ENCODE measurements at places on chromosomes 12 and 14.

DNA sequence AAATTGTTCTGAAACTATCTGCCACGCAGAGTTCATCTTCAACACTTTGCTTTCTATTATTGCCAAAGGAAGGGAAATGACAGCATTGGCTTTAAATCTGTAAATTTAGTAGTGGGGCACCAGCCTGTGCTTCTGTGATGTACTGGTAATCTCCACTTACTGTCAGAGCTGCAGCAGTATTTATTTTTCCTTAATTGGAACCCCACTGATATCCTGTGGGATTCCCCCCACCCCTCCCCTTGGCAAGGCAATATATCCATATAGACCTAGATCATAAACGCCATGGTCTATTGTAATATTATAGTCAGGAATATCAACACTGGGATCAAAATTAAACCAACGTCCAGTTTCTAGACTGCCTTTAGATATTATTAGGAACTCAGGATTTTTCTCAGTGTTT is 96.7 kb downstream of the RMST start:
- no peak overlapping the region for H3K27ac ChIP-seq
- no peaks in the 10 kb centered on the region for H3K4me1 ChIP-seq
- DNase-seq, result no peak

DNA sequence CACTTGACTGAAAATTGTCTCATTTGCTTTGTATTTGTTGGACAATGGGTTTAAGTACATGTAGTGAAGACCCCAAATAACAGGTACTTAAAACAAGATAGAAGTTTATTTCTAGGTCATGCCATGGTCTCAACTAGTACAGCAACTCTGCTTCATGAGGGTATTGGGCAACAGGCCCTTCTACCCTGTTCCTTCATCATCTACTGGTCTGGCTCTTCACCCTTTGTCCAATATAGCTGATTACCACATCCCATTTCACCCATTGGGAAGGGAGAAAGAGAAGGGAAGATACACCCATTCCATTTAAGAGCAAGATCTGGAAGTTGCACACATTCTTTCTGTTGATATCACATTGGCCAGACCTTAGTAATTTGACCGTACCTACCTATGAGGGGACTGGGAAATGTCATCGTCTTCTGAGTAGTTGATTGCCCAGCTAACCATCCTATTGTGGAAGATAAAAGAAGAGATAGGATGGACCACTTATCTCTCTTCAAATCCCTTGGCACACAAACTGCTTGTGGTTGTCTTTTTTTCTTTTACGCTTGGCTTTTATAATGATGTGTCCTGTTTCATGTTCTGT is 104.6 kb downstream of the DIP2B start:
- no peak overlapping the region for H3K27ac ChIP-seq
- H3K36me3 ChIP-seq, result peaks cover 2% of the 10 kb centered on the region
- H3K4me3 ChIP-seq, result no peak overlapping the region
- no peaks in the 10 kb centered on the region for H3K4me1 ChIP-seq
- H3K27me3 ChIP-seq, result no peaks in the 10 kb centered on the region
- DNase-seq, result no peak

DNA sequence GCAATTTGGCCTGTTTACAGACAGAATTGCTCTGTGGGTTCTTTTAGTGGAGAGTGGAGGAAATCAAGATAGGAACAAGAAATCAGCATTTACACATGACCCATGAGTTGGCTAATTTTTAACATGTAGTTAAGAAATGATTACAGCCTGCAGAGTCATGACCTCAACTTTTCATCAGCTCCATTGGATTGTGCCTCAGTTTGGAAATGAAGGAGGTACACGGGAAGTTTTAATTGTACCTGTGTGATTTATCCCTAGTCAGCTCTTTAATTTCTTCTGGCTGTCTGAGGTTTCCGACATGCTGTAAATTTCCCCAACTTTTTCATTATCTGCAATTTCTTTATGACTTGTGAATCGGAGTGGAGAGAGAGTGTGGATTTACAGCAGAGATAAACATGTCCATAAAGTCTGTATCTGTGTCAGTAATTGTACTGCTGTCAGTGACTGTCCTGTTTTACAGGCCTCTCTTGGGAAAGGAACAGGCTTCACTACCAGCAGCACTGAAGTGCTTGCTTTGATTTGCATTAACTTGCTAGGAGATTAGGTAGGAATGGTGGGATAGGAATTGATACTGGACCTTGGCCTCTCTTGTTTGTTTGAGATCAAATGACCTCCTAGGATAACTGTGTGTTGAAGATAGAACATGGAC is 49.2 kb downstream of the LIN52 start:
- no peaks in the 10 kb centered on the region for H3K27me3 ChIP-seq
- H3K4me3 ChIP-seq, result no peak overlapping the region
- no peak overlapping the region for H3K27ac ChIP-seq
- DNase-seq, result no peak
- H3K4me1 ChIP-seq, result no peaks in the 10 kb centered on the region
- no peaks in the 10 kb centered on the region for H3K36me3 ChIP-seq

DNA sequence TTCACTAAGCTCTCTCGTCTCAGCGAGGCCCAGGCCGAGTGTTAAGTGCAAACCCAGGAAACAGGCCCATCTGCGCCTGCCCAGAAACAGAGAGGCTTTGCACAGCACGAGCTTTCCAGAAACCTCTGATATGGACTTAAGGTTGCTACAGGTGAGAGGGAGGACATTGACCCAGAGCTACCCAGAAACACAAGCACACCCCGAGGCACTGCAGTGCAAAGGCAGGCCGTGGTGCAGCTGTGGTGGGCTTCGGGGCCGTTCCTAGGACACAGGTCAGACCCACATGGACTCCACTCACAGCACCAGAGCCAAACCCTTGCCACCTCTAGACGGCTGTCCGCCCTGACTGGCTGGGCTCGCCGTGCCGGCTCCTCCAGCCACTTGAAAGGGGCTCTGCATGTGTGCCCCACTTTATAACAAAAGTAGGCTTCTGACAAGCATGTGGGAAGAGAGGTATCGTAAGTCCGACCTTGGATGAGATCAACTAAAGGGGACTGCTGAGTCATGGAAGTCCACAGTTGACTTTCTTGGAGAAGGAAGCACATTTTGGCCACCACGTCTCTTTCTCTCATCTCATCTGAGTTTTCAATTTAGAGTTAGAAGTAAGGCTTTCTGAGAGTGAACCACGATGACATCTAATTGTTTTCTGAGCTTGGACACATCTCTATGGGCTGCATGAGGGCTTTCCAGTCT is 38.2 kb downstream of the CACNA2D4 start:
- DNase-seq, result no peak
- H3K27me3 ChIP-seq, result no peaks in the 10 kb centered on the region
- H3K27ac ChIP-seq, result no peak overlapping the region
